ENCODE measurements at places on chromosomes 3 and 15.

DNA sequence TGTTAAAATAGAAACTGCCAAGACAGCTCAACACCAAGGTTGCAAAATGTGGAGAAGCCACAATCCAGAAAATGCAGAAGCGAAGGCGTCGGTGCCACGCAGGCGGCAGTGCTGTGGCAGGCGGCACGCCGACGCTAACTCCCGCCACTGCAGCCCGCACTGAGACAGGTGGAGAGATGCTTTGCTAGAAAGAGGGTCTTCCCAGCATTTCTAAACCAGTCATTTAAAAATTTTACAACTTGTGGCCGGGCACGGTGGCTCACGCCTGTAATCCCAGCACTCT, 23.2 kb downstream of the CYFIP1 start:
- DNase-seq, result no peak

GRCh38 chr15:28989239-28989830, 103.6 kb downstream of the APBA2 start:
- DNase-seq, result no peak

- DNase-seq, result no peak
Observed at GRCh38 chr15:38819387-38819950, 254.9 kb upstream of the RASGRP1 start.

DNA sequence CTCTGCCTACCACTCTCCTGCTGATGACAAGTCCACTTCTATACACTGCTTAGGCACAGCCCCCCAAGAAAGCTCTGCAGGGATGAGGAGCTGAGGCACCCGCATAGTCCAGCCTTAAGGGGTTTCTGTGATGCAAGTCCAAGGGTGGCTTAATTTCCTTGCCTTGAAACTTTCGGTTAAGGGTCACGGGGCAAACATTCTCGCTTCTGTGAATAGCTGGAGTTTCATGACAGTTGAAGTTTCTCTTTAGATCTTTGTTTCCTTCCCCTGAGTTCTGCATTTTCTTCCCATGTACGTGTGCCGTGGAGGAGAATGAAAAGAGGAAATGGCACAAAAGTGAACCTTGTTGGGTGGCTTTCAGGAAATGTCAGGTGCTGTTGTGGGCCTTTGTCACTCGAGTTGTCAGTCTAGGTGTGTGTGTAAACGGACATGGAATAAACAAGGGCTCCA, 7.0 kb downstream of the GPR160 start:
- no peak for DNase-seq

GRCh38 chr15:99981839-99982658, 248.8 kb upstream of the LYSMD4 start:
- DNase-seq, result no peak

DNA sequence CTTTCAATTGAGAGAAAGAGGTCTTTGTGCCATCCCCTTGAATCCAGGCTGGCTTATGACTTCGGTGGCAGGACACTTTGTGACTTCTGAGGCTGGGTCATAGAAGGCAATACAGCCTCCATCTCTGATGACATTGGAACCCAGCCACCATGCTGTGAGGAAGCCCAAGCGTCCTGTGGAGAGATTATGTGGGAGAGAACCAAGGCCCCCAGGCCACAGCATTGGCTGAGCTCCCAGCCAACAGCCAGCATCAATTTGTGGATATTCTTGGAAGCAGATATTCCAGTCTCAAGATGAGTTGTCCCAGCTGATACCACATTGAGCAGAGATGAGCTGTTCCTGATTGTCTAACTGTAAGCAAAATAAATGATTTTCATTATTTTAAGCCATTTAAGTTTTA, 12.7 kb upstream of the XIRP1 start:
- no peak for DNase-seq

GRCh38 chr3:31224936-31225335, 307.8 kb upstream of the STT3B start:
- DNase-seq, result no peak

DNA sequence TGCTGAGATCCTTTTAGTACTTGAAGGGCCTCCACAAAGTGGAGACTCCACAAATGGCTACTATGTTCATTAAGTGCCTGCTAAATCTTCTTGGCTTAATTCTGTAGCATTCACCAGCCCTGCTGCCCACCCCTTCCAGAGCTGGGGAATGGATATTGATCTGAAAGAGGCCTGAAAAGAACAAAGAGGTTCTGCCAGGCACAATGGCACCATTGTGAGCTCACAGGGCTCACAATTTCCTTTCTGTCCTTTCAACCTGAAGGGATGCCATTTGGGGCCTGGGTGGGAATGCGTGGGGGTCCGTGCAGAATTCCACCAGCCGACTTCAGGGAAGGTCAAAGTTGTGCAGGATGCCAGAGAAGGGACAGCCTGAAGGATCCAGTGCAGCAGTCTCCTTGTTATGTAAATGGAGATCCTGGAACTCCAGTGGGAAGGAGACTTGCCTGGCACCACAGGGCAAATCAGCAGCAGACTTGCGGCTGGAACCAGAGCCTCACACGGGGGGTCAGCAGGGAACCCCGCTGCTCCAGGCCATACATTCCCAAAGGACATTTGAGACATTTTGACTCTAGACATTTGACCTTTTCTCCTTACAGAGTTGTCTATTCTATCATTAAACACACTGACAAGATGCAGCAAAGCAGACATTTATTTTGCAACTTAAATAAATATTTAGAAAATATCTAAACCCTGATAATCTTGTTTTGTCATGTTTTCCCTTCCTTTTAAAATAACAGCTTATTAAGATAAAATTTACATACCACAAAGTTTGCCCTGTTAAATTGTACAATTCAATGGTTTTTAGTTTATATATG, 21.5 kb upstream of the MORF4L1 start:
- no peak for DNase-seq

Data from stimulated activated CD4-positive, alpha-beta T cell treated with anti-CD3 and anti-CD28 coated beads, TNF-alpha, amount 100 ng/mL, for 24 hours (primary cell).